ENCODE measurements at places on chromosomes 11 and 22.

DNA sequence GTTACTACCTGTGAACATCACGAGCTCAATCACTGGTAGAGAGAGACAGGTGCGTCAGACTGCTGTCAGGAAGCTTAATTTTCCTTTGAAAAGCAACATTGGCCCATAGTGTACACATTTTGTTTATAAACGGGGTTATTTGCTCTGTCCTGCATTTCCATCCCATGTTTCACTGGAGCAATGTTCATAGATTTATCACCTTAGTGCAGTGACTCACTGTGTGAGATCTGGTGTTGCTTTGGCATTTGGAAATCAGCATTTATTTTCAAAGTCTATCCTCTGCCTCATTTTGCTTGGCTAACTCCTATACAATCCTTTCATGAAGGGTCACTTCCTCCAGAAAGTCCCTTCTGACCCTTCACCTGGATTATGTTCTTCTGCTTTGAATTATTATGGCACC, 529.1 kb downstream of the NELL1 start:
- no peak for DNase-seq

DNA sequence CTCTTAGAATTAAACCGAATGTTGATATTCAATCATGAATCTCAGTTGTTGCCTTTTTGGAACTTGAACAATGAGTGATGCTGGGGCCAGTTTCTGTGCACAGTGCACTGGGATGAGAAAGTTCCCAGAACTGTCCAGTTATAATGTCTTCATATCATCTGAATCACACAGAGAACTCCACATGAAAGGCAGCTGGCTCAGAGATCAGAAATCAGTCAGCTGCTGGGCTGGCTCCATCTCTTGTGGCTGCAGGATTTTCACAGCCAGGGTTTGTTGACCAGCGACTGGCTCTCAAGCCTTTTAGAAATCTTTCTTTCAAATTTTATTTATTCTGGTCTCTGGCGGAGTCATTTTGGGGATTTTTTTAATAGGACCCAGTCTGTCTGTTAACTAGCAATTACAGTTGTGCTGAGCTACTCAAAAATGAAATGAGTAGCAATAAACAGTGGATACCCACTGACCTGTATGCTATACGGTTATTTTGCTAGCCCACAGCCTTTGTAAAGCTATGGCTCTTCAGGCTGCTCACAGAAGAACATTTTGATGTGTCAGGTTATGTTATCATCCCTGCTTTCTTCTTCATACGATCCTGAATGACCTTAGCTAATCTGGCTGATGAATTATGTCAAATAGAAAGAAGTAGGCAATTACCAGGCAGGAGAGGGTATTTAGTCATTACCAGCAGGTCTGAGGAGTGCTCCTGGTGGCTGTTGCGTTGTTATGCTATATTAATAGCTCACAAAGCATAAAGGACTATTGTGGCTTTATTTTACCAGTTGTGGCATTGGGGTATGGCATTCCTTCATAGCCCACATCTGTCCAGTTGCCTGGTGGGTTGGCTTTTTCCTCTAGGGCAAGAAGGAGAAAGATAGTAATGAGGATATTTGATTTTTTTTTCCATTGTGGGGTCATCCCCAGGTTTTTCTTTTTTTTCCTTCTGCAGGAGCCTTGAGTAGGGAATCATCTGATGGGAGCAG, 3.6 kb downstream of the FAT3 start:
- no peak for DNase-seq

GRCh38 chr11:78295991-78296930, 107.5 kb downstream of the USP35 start:
- no peak for DNase-seq

- no peak for DNase-seq
These were observed 58.4 kb upstream of the CSNK2A3 start for GRCh38 chr11:11411401-11411985.

DNA sequence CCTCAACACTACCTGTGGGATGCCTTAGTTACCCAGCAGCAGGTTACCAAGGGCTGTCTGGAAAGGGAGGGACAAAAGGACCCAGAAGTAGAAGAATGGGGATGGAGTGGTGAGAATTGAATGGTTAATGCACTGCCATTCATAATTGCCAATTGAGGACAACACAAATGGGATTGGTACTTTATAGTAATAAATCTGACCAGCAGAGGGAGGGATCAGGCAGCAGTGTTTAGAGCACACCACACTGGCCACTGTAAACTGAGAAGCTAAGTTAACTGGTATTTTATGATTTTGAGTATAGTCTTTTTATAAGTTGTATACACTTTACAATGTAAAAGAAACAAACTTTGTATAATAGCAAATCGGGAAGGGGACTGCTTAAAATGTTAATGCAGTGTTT, 10.7 kb downstream of the TBRG1 start:
- peak; percentile 7 for DNase-seq

DNA sequence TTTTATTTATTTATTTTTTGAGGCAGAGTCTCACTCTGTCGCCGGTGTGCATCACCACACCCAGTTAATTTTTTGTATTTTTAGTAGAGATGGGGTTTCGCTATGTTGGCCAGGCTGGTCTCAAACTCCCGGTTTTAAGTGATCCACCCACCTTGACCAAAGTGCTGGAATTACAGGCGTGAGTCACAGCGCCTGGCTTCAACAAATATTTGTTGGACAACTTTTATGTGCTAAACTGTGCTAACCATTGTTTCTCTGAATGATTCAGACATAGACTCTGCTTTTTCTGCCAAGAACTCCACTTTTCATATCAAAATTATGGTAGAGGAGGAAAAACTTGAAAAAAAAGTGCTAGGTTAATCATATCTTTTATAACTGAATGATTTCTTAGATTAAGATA, 36.3 kb downstream of the MMP7 start:
- peak; percentile 26 for DNase-seq

- DNase-seq = no peak
These were observed 7.3 kb downstream of the HEPHL1 start for GRCh38 chr11:94028436-94028835.

DNA sequence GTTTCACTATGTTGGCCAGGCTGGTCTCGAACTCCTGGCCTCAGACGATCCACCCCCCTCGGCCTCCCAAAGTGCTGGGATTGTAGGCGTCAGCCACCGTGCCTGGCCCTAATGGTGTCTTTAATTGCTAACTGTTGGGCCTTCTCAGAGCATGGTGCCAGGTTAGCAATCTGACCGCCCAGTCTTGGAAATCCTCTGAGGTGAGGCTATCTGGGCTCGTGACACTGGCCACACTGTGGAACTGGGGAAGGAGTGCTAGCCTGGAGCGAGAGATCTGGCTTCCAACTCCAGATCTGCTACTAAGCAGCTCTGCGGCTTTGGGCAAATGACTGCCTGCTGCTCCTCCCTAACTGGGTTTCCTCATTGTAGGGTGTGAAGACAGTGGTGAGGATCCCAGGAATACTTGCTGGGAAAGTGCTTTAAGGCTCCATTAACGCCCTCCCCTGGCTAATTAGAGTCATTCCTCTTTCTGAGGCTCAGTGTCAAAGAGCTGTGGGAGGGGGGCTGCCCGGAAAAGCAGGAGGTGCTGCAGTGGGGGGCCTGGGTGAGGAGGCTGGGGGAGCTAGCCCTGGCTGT, 35.4 kb downstream of the CHRDL2 start:
- DNase-seq = no peak

DNA sequence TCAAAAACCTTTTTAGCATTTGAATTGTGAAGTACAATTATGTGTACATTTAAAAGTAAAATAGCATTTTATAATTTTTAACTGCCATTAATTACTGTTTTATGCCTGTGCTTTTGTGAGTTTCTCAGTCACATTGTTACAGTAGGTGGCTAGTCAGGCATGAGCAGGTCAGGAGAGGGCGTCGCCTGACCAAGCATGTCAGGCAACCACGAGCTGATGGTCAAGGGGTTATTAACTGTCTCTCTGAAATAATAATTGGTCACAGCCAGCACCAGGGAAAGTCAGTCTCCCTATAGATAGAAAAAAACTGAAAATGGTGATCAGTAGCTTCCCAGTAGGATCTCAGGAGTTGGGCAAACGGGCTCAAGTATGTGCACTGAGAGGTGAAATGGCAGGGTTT, 19.4 kb upstream of the CCDC81 start:
- no peak for DNase-seq

DNA sequence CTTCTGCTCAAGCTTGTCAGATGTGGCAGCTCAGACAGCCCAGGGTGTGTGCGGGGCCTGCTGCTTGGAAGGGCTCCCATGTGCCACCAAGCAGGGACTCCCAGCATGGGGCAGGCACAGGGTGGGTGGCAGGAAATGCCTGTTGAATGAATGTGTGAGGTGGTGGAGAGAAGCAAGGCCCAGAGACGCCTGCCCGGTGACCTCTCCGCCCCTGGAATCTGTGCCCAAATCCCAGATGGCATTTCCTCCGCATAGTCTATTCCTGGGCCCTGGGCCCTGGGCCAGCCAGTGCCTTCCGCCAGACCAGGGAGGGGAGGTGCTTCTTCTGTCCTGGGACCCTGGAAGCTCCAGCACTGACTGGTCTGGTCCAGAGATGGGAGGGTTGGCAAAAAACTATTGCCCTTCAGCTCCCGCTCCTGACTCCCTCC, 3.7 kb downstream of the CST6 start:
- peak; percentile 47 for DNase-seq

- DNase-seq = no peak
These were observed 22.9 kb downstream of the KCNQ1 start for GRCh38 chr11:2467695-2468055.

DNA sequence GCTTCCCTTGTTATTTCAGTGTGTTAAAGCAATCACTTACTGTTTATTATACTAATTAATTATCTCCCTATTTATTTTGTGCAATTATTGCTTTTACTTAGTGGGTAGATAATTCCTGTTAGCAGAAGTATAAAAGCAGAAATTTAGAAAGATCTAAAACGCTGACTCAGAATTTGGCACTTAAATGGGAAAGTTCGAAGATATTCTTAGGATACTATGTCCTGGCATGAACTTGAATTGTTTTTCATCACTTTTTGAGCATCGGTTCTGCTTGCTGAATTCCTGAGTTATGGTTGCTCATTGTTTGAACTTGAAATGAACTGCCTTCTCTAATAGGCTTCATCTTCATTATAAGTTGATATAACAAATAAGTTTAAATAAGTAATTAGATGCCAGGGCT, 325.4 kb downstream of the JRKL start:
- no peak for DNase-seq

GRCh38 chr11:75919525-75919924, 104.5 kb downstream of the UVRAG start:
- no peak for DNase-seq

DNA sequence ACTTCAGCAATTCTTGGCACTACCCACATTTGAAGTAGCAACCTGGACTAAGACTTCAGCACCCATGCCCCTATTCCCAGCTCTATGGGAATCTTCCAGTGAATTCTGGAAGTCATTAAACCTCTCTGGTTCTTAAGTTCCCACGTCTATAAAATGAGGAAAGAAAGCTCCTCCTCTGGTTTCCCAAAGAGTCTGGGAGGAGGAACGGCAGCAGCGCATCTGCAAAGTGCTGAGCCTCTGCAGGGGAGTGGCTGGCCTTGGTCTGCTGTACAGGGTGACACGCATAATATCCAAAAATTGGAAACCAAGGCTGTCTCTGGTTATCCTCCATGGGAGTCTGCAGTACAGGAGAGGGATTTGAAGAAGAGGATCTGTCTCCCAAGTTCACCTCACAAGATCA, 73.6 kb upstream of the TP53I11 start:
- no peak for DNase-seq

GRCh38 chr22:29049655-29050263, 11.9 kb downstream of the C22orf31 start:
- no peak for DNase-seq

GRCh38 chr11:75188671-75189070, 37.8 kb downstream of the SLCO2B1 start:
- DNase-seq = no peak

- no peak for DNase-seq
These were observed 8.8 kb downstream of the NPTXR start for GRCh38 chr22:38834991-38835390.

GRCh38 chr22:45870011-45870410, 107.0 kb downstream of the WNT7B start:
- no peak for DNase-seq

- DNase-seq = no peak
These were observed 86.9 kb upstream of the IGLL5 start for GRCh38 chr22:22800716-22801115.

DNA sequence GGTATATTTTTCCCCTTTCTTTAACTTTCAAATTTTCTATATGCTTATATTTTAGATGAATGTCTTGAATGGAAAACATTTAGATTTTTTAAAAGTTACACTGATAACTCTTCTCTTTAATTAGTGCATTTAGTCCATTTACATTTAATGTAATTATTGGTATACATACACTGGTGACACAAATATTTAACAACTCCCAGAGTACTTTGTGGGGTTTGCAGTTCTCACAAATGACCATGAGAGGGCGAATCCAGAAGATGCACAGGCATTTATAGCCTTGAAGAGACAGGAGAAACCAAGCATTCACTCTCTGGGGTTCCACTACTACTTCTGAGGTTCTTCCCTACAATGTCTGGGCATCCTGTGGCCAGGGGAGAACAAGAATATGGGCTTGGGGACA, 125.1 kb downstream of the TIMP3 start:
- peak; percentile 8 for DNase-seq

DNA sequence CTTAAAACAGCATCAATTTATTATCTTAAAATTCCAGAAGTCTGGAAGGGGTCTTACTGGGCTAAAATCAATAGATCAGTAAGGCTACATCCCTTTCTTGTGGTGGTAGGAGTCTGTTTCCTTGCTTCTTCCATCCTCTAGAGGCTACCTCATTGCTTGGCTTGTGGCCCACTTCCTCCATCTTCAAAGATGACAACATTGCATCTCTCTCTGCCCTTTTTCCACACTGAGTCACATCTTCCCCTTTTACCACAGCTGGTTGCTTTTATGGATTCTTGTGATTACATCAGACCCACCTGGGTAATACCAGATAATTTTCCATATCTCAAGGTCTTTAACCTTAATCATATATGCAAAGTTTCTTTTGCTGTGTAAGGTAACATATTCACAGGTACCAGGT, 60.9 kb downstream of the GRIA4 start:
- no peak for DNase-seq

- peak; percentile 52 for DNase-seq
These were observed 104.7 kb upstream of the E2F8 start for GRCh38 chr11:19345519-19345847.

DNA sequence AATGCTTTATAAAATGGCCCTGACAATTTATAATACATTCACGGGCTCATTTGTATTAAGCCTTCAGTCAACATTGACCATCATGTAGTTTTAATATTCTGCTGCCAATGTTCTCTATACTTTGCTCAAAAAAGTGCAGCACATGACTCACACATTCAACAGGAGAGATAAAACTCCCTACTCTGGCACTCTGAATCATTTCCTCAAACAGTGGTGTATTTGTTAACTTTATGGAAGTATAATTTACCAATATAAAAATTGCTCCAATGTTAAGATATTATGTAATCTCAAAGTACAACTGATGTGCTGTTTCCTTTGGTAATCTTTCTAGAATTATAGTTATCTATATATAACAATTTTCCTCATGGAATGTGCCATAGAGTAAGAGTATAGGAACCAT, 39.9 kb downstream of the MAML2 start:
- no peak for DNase-seq

GRCh38 chr22:42439821-42440674, 7.8 kb upstream of the NFAM1 start:
- no peak for DNase-seq

- peak; percentile 26 for DNase-seq
These were observed 153.4 kb downstream of the CACNA1I start for GRCh38 chr22:39723899-39724351.
